ENCODE measurements at places on chromosomes 12 and 14. TPM values are rescaled to one million over a fixed set of nuclear protein-coding genes. Genes with fewer than 3 reads are reported as not detected.

GRCh38 chr12:116524964-116525379 lies 34.2 kb upstream of the MAP1LC3B2 start:
- no peak for DNase-seq

- DNase-seq: no peak
Measured at GRCh38 chr12:123468786-123469185, 10.8 kb downstream of the SNRNP35 start.

GRCh38 chr12:118608770-118609344 lies 232.5 kb downstream of the SUDS3 start:
- no peak for DNase-seq

DNA sequence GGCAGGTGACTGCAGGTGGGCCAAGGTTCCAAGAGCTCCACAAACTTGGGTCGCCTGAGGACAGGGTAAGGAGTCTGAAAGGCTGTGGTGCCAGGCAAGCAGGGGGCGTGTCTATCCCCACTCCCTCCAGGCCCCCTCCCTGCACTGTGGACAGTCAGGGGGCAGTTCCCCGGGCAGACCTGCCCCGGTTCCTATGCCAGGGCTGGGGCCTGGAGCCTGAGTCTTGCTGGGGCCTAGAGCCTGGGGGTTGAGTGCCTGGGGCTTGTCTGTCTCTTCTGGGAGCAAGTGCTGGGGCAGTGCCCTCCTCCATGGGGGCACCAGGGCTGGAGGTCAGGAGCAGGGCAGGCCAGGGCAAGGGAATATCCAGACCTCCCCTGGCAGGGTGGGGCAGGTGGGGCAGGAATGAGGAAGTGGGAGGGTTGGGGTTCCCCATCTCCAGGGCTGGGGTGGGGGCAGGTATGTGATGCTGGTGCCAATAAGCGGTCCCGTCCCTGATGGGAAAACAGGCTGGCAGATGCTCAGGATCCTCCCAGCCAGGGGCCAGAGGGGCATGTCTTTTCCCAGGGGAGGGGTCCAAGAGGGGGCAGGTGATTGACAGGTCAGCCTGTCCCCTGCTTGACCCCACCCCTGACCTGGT lies 11.9 kb upstream of the TNFAIP2 start:
- DNase-seq: no peak

- no peak for DNase-seq
Measured at GRCh38 chr14:54010981-54011380, 54.4 kb upstream of the BMP4 start.

- DNase-seq: peak; percentile 82
Measured at GRCh38 chr12:29242921-29243431, 93.9 kb downstream of the FAR2 start.

DNA sequence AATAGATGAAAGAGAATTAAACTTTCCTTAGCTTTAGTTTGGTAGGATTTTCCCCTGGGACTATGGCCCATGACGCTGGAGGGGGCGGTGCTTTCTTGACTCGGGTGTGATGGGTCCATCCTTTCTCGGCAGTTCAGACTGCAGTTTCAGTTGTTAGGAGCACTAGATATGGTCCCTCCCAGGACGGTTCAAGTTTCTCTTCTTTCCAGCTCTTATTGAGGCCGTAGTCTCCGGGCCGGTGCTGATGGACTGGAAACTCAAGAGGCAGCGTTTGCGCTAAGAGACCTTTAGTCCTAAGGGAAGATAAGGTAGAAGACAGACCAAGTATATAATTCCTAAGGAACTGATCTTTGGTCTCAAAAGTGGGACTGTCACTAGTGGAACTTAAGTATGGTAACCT lies 111.2 kb downstream of the RIN3 start:
- DNase-seq: no peak

- DNase-seq: no peak
Measured at GRCh38 chr14:55975281-55975910, 142.8 kb upstream of the PELI2 start.

DNA sequence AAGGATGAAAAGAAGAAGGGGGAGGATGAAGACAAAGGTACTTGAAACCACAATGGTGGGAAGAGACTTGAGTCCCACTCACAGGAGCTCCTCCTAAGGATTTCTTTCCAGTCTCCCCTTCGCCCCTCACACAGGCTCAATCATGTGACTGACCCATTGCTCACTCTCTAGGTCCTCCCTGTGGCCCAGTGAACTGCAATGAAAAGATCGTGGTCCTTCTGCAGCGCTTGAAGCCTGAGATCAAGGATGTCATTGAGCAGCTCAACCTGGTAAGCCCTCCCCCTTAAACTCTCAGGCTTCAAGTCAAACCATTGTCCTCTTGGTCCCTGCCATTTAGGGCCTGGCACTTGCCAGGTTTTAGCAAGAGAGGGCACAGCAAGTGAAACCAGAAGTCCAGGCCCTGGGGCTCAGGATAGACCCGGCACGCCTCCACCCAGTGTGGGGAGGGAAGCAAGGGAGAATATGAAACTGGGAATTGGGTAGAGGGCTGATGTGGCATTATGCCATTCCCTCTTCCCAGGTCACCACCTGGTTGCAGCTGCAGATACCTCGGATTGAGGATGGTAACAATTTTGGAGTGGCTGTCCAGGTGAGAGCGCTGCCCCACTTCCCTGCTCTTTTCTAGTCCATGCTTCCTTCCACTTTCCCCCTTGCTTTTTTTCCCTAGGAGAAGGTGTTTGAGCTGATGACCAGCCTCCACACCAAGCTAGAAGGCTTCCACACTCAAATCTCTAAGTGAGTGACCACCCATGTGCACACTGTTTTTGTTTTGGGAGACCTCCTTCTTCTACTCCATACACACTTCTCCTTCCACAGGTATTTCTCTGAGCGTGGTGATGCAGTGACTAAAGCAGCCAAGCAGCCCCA lies 1.8 kb downstream of the PSME1 start:
- no peak for DNase-seq

DNA sequence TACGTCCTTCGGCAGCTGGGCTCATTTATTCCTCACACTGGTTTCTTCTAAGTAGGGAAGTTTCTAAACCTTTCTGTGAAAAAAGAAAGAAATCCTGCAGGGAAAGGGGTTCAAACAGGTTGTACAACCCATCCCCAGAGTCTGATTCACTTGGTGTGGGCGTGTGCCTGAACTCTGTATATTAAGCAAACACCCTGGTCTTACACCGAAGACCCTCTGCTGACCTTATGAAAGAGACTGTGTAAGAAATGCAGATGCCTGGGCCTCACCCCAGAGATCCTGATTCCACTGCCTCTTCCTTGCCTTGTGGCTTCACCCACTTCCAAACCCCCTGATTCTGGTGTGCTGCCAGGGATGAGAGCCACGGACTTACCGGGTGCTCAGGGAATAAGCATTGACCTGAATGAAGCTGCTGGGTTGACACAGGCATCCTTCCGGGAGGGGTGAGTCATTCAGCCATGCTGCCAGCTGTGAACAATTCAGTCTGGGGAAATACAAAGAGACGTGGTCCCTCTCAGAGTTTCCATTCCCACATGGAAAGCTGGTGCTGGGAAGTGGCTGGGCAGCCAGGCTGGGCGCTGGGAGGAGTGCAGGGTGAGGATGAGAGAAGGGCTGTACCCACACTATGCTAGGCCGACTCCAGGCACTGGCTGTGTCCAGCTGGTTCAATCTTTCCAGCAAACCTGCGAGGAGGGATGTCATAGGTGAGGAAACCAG lies 26.5 kb upstream of the ACTN1 start:
- peak; percentile 98 for DNase-seq

DNA sequence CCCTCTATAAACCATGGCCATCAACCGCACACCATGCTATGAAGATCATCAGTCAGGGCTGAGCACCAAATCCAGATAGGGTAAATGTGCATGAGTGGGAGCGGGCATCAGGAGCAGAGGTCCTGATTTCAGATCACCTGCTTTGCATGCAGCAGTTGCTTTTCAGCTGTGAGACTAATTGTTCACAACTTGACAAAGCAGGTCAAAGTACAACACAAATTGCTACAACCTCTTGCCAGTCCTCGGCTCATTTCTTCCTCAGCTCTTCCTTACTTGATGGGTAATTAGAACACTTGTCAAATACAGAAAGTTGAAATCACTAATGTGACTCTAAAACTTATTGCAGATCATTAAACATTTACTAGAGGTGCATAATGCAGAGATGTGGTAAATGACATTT lies 171.6 kb downstream of the PPM1H start:
- DNase-seq: no peak

DNA sequence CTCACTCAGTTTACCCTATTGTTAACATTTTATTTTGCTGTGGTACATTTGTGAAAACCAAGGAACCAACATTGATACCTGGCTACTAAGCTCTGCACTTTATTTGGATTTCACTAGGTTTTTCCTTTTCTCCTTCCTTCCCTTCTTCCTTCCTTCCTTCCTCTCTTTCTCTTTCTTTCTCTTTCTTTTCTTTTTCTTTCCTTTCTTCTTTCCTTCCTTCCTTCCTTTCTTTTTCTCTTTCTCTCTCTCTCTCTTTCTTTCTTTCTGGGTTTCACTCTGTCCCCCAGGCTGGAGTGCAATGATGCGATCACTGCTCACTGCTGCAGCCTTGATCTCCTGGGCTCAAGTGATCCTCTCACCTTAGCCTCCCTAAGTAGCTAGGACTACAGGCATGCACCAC lies 29.1 kb upstream of the TMEM263 start:
- no peak for DNase-seq

- DNase-seq: no peak
Measured at GRCh38 chr14:101878211-101878821, 86.1 kb upstream of the DYNC1H1 start.

- DNase-seq: no peak
Measured at GRCh38 chr12:95136598-95136997, 63.2 kb upstream of the NR2C1 start.

DNA sequence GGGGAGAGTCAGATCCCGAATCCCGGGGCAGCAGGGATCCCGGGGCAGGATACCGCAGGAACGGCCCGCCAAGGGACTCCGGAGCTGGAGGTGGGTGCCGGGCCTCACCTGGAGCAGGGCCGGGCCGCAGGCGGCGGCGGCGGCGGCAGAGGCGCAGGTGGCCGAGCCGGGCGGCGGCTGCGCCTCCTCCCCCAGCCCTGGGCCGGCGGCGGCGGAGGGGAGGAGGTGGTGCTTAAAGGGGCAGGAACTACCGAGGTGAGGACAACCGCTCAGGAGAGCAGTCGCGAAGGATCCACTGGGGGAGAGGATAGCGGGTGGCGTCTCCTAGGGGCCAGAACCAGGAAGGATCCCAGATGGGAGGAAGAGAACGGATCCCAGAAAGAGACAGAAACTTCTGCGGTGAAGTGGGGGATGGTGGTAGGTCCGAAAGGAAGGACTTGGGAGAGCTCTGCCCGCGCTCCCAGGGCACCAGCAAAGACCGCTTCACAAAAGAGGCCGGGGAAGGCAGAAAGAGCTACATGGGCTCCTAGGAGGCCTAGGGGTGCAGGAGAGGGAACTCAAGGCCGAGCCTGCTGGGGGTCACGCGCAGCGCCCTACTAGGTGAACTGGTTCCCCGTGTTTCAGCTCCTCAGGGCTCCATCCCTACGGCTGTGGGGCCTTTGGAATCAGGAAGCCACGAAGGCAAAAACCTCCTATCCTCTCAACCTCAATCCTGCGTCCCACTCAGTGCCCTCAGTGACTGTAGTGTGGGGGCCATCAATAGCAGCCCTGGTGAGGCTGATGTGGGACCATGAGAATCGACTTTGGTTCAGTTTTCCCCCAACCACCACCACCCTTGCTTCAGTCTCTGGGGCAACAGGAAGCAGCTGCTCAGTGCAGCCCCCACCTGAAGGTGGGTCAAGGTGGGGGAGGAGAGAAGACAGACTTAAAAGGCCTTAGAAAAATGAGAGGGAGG lies 5.0 kb upstream of the BAZ2A start:
- DNase-seq: peak; percentile 43

- no peak for DNase-seq
Measured at GRCh38 chr14:101933209-101933608, 31.2 kb upstream of the DYNC1H1 start.

DNA sequence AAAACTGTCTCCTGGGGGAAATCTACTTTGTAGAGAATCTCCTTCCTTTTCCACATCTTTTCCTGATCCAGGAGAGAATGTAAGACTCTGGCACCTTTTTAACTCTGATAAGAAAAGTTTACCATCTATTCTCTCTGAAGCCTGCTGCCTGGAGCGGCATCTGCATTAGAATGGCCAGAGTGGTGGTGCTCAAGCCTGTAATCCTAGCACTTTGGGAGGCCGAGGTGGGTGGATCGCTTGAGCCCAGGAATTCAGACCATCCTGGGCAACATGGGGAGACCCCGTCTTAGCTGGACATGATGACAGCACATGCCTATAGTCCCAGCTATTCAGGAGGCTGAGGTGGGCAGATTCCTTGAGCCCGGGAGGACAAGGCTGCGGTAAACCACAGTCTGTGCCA lies 1.4 kb upstream of the CHFR start:
- DNase-seq: no peak

GRCh38 chr14:68173227-68173972 lies 353.8 kb downstream of the RAD51B start:
- no peak for DNase-seq

DNA sequence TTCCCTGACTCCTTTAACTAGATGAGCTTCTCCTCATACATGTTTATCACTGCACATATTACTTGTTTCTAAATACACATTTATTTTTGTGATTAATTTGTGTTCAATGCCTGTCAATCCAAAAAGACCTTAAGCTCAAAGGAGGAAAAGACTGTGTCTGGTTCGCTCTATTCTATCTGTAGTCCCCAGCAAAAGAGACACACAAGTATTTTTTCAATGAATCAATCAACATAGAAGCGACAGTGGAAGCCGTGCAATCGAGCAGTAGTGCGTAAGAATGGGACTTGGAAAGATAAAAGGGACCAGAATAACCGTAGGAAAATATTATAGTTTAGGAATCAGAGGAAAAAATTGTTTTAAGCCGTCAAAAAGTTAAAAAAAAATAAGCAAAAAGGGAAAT lies 951 bp downstream of the WDHD1 start:
- DNase-seq: no peak

DNA sequence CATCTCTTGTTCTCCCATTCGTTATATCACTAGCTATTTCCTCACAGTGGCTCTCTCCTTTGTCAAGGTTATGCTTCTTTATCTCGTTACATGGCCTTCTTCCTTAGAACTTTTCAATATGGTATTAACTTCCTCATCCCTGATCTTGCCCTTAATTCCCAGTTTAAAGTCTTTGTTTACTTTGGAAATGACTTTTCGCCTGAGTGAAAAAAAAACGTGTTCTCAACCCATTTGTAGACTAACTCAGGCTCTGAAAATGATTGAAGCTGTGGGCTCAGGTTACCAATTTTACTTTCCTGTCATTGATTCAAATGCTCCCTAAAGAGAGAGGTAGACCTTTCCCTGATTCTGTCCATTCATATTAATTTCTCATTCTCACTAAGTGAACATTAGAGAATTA lies 135.2 kb downstream of the NUBPL start:
- no peak for DNase-seq

- no peak for DNase-seq
Measured at GRCh38 chr12:53061404-53062010, 11.6 kb downstream of the TNS2 start.

The BDKRB1 gene
- total RNA-seq: not detected

The SLC5A8 gene
- under 0.01 TPM for total RNA-seq

The RFLNA gene
- 0.20 TPM for total RNA-seq

The PLEKHG7 gene
- total RNA-seq: not detected

The AQP6 gene
- total RNA-seq: not detected

The CFAP251 gene
- 2.6 TPM for total RNA-seq

The KRT7 gene
- 121 TPM for total RNA-seq

The KRT2 gene
- total RNA-seq: not detected

The SERPINA9 gene
- not detected for total RNA-seq

The PLEKHH1 gene
- under 0.01 TPM for total RNA-seq

Measured in lung microvascular endothelial cell (primary cell).